ENCODE measurements at places on chromosomes 4 and X. TPM values are rescaled to one million over a fixed set of nuclear protein-coding genes. Genes with fewer than 3 reads are reported as not detected.

DNA sequence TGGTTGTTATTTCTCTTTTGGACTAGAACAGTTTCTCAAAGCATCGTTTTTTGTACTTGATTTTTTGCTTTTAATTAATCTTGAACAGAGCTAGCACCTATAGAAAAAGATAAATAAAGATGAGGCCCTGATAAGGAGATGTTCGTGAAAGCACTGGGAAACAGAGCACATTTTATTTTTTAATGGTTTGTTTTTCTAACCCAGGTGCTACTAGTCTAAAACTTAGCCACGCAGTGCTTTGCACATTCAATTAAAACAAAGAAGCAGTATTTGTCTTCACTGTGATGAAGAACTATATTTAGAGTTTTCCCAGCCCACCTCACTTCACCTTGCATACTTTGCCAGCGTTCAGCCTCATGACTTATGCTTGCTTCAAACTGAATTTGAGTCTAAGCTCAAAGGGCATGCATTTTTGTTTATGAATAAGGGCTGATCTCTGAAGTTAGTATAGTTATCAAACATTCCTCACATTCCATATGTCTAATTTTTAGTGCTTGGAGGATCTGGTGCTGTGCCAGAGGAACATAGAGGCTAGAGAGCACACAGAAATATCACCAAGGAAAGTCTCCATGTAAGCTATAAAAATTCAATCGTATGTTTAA, 76.7 kb downstream of the WWC2 start:
- DNase-seq = no peak

GRCh38 chr4:7041801-7042502, 1.2 kb upstream of the TADA2B start:
- DNase-seq = no peak

Gene AFM
- total RNA-seq = not detected

Gene PCDH19
- 33.3 TPM for total RNA-seq

Gene HDX
- total RNA-seq = 10.6 TPM

- DNase-seq = no peak
Measured at GRCh38 chr4:143383005-143383574, 46.4 kb downstream of the GAB1 start.

- DNase-seq = no peak
Measured at GRCh38 chr4:38869511-38869910, 1.9 kb downstream of the FAM114A1 start.

Gene CXCL1
- total RNA-seq = not detected

DNA sequence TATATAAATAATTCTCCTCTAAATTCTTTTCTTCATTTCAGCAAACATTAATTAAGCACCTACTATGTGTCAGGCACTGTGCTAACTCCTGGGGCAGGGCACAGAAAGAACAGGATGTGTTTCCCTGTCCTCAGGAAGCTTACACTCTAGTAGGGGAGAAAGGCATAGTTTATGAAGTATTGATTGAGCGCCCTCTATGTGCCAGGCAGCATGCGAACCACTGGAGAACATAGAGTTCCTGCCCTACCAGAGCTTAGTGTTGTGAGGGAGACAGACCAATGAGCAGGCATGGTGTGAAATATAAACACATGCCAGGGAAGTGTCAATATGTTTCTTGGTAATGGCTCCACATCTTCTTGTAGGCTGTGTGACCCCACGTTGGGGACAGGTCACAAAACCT, 3.7 kb downstream of the ADGRG4 start:
- no peak for DNase-seq

DNA sequence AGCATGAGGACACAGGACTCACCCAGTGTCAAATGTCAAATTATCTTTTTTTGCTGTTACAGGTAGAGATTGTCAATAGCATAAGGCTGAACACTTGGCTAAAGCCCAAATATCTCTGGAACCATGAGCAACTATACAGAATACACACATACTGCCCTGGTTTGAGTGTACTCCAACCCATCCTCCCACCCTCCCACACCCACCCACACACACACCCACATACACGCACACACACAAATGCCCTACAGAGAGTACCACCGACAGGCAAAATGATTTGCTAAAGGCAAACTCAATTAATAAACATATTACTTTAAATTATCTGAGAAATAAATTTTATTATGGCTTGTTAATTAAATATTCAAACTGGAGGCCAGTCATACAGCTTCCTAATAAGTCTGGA, 173.1 kb upstream of the MAP3K15 start:
- no peak for DNase-seq

DNA sequence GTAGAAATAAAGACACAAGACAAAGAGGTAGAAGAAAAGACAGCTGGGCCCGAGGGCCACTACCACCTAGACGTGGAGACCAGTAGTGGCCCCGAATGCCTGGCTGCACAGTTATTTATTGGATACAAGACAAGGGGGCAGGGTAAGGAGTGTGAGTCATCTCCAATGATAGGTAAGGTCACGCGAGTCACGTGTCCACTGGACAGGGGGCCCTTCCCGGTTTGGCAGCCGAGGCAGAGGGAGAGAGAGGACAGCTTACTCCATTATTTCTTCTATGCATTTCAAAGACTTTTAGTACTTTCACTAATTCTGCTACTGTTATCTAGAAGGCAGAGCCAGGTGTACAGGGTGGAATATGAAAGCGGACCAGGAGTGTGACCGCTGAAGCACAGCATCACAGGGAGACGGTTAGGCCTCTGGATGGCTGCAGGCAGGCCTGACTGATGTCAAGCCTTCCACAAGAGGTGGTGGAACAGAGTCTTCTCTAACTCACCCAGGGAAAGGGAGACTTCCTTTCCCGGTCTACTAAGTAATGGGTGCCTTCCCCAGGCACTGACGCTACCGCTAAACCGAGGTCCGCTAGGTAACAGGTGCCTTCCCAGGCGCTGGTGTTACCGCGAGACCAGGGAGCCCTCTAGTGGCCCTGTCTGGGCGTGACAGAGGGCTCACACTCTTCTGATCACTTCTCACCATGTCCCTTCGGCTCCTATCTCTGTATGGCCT, 44.9 kb downstream of the ZBTB49 start:
- DNase-seq = peak; percentile 60

DNA sequence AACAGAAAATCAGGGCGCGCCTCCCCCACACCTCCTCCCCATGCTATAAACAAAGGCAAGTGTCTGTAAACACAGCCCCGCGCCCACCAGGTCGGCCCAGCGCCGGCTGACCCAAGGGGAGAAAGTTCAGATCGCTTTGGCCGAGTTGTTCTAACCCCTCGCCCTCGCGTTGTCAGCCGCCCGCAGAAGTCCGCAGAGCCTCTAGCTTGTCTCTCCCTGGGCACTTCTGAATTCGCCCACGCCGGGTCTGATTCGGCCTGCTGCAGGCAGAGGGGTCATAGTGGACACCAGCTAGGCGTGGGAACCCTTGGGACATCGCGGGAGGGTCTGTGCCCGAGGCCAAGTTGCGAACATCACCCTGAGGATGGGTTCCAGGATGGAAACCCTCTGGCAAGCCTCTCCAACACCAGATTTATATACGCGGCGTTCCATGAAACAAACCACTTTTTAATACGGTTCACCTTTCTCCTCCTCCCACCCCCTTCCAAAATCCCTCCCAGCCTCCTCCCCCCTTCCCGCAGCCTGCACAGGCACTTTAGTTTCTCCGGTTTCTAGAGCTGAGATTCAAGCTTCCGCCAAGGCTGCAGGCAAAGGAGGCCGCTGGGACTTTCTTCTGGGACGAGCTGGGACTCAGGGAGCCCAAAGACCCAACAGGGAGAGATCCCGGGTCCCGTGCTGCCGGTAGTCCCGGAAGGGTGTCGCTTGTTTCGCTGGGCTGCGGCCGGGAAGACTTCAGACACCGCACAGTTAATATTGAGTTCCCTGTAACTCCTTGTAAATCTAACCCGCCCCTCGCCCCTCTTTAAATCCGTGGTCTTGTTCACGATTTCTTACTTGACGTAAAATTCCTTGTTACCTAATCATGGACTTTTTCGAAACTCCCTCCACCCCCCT, 4.7 kb downstream of the HAND2 start:
- DNase-seq = no peak

DNA sequence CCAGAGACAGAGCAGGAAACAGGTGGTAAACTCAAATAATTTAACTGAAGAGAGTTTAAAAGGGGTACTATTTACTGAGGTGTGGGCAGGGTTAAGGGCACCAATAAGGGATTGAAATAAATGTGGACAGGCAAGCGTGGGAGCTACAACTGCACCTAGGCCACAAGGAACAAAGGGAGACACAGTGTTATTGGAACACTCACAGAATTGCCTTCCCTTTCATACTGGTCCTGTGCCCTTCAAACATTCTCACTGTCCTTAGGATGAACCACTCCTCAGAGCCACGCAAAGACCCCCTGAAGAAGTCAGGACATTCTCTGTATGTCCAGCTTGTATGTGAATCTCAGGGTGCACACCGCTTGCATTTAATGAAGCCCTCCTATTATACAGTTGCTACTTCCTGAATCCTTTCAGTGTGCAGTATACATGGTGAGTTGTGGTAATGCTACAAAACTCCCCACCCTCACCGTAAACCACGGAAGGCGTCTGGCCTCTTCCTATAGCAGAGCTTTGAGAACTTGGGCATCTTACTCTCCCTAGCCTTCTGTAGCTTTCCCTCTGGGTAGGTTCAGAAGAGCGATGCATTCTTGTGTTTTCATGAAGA, 9.6 kb upstream of the MRPL1 start:
- no peak for DNase-seq

Gene UGT2B11
- not detected for total RNA-seq

GRCh38 chr4:183012879-183013729, 86.0 kb upstream of the WWC2 start:
- DNase-seq = no peak

- no peak for DNase-seq
Measured at GRCh38 chrX:40281336-40282005, 183.7 kb upstream of the BCOR start.

DNA sequence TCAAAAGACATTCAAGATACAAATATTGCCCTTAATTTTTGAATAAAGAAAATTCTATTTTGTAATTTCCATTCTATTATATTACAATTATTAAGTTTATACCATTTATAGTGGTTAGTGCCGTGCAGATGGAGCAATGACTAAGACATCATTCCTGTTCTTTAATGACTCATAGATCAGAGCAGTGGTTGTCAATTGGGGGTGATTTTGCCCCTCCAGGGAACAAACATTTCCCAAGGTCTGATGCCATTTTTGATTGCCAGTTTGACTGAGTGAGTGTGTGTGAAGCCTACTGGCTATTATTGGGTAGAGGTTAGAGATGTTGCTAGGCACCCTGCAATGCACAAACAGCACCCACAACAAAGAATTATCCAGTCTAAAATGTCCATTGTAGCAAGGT, 97.9 kb upstream of the DDIT4L start:
- no peak for DNase-seq

DNA sequence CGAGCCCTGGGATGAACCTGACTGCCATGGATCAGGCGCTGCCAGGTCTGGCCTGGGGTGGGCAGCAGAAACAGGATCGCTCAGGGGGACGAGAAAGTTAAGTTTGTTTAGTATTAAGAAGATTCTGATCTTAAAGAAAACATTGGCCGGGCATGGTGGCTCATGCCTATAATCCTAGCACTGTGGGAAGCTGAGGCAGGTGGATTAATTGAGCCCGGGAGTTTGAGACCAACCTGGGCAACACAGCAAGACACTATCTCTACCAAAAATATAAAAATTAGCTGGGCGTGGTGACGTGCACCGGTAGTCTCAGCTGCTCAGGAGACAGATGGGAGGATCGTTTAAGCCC, 696 bp upstream of the FLNA start:
- no peak for DNase-seq

Gene NDNF
- total RNA-seq = 23.9 TPM

Gene PITX2
- total RNA-seq = 0.77 TPM

DNA sequence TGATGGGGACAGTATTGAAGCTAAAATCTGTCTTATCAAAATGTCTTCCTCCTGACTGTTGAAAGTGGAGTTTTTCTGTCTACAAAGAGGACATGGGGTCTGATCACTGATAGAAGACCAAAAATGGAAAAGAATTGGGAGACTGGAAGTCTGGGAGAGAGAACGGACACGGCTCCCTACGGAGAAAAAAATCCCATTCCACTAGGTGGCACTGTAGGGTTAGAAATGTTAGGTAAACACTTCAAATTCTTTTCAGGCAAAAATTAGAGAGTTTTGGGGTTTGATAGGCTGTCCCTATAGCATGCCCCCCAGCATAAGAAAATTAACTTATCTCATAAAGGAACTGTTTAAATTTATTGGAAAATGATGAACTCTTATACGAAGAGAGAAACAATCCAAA, 200.5 kb downstream of the FAM133A start:
- peak; percentile 65 for DNase-seq

DNA sequence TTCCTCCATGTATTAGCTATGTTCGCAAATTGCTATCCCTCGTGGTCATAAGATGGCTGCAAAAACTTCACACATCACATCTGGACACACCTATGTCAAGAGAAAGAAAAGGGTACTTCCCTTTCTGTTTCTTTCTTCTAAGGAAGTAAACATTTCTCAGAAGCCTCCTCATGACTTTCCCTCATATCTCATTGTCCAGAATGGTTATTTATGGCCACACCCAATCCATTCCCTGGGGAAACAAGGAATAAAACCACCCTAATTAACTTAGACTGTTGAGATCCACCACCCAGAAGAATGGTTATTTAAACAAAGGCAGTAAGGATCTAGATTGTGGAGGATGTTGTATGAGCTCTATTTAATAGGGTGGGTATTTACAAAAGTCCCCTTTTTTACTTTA, 160.8 kb upstream of the LNX1 start:
- no peak for DNase-seq

DNA sequence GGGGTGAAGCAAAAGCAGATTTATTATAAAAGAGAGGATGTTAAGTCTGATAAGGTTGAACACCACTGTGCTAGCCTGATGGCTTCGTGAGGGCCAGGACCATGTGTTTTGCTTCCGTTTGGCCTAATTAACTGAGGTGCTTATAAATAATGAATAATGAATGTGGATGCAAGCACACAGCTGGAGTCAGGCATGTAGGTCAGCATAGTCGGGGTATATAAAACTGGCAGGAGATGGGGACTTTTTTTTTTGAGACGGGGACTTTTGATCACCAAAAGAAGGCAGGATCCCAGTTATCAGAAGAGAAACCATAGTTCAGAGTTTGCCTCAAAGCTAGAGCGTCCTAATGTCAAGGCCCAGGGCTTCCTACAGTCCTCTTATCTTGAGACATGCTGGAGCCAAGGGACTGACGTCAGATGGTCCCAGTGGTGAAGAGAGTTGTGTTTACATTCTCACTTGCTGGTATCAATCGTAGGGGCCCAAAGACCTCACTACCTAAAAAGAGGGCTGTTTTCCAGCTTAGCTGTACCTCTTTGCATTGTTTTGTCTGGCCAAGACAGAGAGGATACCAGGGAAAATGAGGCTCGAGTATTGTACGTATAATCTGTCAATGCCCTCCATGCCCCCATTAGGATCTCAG, 50.4 kb downstream of the RTL9 start:
- DNase-seq = no peak

Gene MAGEB1
- total RNA-seq = not detected

All from neural crest cell (in vitro differentiated cells).